ENCODE measurements at places on chromosomes 1 and 21. TPM values are rescaled to one million over a fixed set of nuclear protein-coding genes. Genes with fewer than 3 reads are reported as not detected.

GRCh38 chr21:34878501-34878900 lies 170.6 kb downstream of the RUNX1 start:
- no peak for ATAC-seq

DNA sequence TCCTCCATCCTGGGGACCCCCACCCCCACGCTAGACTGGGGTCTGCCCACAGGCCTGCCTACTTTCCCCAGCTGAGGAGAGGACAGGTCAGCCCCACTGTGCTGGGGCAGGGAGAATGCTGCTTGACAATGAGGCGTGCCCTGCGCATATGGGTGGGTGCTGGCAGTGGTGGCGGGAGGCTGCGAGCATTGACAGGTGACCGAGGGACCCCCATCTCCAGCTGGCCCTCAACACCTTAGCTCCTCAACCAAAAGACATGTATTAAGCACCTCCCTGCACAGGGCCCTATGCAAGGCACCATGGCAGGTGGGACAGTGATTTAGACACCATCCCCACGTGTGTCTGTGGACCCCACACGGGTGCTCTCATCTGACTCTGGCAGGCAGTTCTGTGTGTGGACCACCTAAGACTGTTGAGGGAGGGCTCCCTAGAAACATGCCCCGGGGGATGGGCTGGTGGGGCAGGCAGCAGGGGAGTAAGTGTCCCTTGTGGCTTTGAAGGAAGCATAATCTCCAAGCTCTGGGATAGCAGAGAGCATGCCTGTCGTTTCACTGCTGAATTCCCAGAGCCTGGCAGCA lies 18.4 kb upstream of the ALX3 start:
- no peak for ATAC-seq

GRCh38 chr1:245197121-245197520 lies 42.3 kb downstream of the KIF26B start:
- no peak for ATAC-seq

DNA sequence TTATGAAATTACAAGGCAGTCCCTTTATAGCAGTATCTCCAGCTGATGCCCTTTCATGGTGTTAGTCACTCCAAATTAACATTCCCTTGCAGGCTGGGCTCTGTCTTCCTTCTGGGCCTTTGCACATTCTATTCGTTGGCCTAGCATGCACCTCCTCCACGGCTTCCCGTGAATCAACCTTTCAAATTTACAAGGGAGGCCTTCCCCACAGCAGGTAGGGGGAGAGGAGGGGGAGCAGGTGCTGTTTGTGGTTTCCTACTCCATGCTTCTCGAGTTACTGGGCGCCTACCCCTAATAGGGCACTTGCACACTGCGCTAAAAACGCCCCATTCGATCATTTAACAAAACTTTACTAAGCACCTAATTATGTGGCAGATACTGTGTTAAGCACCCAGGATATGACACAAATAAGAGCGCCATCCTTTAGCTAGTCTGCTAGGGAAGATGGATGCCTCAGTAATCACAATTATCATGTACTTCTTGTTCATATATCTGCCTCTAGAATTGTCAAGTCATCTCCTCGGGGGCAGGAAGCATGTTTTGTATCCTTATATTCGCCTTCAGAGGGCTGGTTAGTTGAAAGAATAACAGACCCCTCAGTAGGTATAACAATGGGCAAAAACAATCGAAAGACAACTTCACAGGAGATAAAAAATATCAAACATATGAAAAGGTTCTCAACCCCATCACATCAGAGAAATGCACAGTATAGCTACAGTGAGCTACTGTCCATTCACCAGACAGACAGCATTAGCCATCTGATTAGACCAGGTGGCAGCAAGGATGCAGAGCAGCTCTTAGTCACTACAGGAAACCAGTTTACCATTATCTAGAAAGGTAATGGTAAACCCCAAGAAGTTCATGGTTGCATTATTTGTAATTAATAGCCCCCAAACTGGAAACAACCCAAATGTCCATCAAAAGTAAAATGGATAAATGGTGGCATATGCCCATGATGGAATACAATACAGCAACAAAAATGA lies 1.7 kb upstream of the ADAR start:
- ATAC-seq = no peak

Gene TTC4
- total RNA-seq = 35.6 TPM

DNA sequence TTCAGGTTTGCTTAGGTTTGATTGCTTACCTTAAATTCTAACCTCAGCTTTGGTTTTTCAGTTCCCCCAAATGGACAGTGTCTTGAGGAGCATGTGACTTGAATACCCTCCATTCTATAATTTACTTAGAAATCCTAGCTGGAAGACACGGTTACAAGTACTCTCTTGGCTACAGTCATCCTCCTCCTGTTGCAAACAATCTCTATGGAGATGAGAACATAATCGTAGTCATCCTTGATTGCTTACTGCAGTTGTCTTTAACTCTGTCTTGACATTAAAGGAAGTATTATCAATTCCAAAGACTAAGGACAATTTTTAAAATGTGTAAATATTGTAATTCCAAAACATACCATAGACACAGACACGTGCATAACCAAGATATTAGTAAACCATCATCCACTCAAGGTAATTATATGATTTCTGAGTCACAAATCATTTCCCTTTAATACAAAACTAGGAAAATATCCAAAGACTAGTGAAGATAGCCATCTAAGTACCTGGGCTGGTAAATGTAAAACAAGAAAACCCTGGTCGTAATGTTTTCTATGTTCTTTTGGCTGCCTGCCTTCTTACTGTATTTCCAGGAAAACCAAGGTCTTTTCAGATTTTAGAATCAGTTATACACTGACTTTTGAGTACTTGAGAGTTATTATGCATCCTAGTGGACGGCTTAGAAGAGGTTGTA lies 149.9 kb downstream of the CHRM3 start:
- ATAC-seq = no peak

DNA sequence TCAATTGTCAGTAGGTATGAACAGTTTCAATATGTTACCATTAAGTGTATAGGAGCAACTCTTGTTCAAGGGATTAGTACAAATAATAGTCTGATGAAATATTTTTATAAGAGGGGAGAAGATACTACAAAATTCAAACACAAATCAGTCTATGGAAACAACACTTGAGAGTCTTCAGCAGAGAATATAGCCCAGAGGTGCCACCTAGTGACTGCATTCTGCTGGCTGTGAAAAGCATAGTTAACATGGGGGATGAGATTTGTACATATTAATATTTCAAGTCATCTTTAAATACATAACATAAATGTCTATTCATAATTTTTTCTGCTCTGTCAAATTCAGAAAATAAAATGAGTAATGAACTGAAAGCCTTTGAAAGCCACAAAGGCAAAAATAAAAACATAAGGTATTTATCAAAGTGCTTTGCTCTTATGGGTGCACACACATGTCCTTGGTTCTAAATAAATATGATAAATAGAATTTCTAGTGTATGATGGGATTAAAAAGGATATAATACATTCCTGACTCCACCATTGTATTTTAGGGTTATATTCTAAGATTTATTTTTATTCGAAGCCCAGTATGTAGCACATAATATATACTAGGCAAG lies 440.9 kb upstream of the ZRANB2 start:
- peak; percentile 44 for ATAC-seq

Gene OR6K3
- 0.31 TPM for total RNA-seq

GRCh38 chr1:177490036-177490639 lies 319.4 kb downstream of the BRINP2 start:
- no peak for ATAC-seq

- no peak for ATAC-seq
Observed at GRCh38 chr1:67564193-67564592, 120.8 kb upstream of the GADD45A start.

DNA sequence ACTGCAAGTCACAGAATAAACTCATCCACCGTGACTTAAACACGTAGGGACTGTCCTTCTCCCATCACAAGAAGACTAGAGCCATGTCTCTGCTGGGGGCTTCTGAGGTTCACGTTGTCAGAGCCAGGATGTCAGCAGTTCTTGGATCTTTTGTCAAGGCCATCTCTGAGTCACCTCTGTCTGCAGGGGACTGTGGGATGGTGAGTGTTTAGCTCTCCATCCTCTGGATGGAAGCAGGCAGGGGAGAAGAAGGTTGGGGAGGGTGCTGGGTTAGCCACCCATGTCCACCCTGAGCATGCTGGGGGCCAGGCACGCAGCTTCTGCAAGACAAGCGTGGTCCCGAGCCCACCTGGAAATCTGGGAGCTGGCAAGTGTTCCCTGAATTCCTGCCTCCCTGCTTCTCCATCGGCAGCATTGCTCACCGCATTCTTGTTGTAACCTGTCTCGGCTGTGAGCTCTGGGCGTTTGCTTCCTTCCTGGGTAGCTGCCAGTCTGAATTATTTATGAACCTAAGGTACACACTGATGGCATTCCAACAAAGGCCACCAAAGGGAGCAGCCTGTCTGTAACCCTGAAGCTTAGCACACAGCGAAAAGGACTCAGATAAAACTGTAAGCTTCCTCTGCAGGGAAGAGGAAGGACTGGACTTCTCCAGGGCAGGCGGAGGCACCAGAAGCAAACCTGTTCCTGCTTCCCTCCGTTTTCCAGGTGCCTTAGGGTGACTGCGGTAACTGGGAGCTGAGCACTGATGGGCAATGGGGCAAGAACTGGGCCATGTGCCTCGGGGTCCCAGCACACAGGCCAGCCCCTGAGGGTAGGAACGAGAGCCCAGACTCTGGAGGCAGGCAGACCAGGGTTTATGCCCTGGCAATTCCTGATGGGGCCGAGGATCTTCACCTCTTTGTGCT lies 88.6 kb downstream of the RIPK4 start:
- ATAC-seq = peak; percentile 46

Gene COL9A2
- 1.4 TPM for total RNA-seq

GRCh38 chr1:177355575-177355974 lies 184.8 kb downstream of the BRINP2 start:
- no peak for ATAC-seq

GRCh38 chr1:228021355-228022030 lies 14.7 kb downstream of the WNT3A start:
- ATAC-seq = no peak

- no peak for ATAC-seq
Observed at GRCh38 chr1:227587968-227588367, 24.6 kb downstream of the ZNF678 start.

DNA sequence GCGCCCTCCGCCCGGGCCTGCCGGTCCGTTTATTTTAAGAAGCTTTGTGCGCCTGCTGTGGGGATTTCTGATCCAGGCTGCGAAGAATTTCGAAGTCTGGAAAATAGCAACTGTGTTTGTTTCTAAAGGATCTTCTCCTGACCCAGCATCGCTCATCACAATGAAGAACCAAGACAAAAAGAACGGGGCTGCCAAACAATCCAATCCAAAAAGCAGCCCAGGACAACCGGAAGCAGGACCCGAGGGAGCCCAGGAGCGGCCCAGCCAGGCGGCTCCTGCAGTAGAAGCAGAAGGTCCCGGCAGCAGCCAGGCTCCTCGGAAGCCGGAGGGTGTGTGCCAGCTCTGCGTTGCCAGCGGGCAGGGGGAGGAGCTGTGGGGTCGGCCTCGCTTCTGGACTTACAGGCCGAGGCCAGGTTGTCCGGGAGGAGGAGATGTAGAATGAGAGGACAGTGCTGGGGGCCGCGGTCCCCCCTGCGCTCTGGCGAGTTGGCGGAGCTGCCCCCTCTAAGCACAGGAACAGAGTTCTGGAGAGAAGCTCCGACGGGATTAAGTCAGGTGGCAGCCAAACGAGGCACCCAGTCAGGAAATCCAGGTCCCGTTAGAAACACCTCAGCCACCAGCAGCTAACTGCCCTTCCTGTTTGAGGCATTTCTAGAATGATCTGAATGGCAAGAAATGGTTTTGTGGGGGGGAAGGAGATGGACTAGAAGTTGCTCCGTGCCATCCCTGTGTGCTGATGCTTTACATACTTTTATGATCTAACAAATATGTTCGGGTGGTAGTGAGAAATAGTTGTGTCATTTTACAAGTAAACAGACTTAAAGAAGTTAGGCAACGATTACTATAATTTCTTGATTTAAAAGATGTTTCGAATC lies 948 bp downstream of the TXLNA start:
- ATAC-seq = peak; percentile 38

- no peak for ATAC-seq
Observed at GRCh38 chr1:229880271-229881170, 186.5 kb upstream of the GALNT2 start.

GRCh38 chr1:2269193-2269921 lies 41.2 kb downstream of the SKI start:
- ATAC-seq = no peak

GRCh38 chr1:232620356-232620969 lies 9.5 kb downstream of the SIPA1L2 start:
- peak; percentile 65 for ATAC-seq
